ENCODE measurements at places on chromosomes 16 and 17.

GRCh38 chr17:79956853-79957252 lies 78.8 kb downstream of the TBC1D16 start:
- DNase-seq, result no peak

DNA sequence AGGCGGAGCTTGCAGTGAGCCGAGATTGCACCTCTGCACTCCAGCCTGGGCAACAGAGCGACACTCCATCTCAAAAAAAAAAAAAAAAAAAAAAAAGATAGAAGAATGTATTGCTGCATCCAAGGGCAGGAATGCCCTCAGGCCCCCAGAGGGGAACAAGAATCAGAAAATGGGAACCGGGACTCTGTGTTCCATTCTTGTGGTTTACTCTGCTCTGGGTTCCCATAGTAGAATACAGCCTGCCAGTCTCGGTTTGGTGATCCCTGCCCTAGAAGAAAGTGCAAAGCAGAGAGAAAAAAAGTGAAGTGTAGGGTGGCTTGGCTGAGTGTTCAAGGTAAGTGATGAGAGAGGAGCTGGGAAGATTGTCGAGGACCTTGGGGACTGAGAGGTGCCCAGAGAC lies 27.4 kb upstream of the KDM6B start:
- DNase-seq, result no peak

- DNase-seq, result no peak
These were observed 89.9 kb upstream of the C16orf82 start for GRCh38 chr16:26976873-26977272.

DNA sequence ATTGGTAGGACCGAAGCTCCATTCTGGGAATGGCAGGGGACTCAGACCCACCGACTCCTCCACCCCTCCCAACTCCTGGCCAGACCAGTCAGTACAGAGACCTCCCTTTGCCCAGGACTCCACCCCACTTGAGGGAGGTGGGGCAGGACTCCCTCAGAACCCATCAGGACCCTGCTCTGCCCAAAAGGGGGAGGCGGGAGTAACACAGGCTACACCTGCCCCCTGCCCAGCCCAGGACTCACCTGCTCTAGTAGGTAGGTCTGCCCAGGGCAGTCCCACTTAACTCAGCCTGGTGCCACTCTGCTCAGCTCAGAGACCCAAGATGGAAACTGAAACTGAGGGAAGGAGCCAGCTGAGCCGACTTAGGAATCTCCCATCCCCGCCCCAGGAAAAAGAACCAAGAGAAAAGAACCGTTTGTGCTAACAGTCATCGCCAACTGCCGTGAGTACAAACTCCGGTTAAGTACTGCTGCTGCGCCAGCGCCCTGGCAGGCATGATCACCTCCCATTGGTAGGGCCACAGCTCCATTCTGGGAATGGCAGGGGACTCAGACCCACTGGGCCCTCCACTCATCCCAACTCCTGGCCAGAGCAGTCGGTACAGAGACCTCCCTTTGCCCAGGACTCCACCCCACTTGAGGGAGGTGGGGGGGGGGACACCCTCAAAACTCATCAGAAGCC lies 503 bp downstream of the DHX58 start:
- DNase-seq, result no peak

GRCh38 chr17:79818026-79818758 lies 21.0 kb downstream of the CBX4 start:
- DNase-seq, result no peak

DNA sequence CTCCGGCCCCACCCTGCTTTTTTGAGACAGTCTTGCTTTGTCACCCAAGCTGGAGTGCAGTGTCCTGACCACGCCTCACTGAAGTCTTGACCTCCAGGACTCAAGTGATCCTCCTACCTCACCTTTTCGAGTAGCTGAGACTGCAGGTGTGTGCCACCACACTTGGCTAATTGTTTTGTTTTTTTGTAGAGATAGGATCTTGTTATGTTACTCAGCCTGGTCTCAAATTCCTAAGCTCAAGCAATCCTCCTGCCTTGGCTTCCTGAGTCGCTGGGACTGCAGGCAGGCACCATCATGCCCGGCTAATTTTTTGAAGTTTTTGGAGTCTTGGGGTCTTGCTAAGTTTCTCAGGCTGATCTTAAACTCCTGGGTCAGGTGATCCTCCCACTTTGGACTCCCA lies 206.7 kb downstream of the SHISA9 start:
- no peak for DNase-seq

DNA sequence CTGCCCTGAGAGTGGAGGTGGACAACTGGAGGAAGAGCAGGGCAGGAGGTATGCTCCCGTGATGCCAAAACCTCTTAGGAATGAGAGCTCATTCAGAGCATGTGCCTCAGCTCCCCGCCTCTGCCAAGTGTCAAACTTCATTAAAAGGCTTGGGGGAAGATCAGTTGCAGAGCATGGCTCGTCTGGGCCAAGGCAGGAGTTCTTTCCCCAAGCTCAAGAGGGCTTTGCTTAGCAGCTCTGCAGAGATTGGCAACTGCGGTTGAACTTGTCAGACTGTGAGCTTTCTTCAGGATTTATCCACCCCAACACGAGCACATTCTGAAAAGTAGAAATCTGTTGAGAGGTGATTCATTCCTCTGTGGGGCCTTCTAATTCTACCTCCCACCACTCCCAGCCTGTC lies 248.1 kb downstream of the HS3ST3A1 start:
- DNase-seq, result no peak

DNA sequence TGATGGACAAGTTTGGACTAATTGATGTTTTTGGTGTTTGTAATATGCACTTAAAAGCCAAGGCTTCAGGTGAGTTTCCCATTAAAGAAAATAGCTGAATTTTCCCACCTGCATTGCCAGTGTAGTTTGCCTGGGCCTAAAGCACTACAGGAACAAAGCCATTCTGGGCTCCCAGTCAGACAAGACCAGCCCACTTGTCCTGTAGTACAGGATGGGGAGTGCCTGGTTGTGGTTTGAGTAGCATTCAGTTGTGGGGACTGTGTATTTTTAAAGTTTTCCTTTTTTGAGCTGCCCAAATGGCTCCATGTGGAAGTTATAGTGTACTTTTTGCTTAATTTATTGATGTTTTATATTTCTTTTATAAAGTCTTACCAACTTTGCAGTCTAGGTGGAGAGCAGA lies 91.7 kb downstream of the TANGO6 start:
- DNase-seq, result no peak

DNA sequence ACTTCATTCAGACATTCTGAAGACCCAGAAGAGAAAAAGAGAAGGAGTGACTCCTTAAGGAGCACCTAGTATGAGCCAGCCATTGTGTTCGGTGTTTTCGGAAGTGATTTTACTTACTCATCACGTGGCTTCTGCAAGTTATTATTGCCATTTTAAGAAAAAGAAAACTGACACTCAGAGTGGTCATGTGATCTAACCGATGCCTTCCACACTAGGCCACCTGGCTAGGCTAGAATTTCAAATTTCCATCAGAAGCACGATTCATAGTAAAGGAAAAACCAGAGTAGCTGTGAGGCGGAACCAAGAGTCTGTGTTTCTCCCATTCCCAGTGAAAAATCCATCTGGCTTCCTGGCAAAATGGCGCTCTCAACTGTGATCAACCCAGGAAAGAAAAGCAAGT lies 32.0 kb downstream of the GTF3C1 start:
- DNase-seq, result no peak

DNA sequence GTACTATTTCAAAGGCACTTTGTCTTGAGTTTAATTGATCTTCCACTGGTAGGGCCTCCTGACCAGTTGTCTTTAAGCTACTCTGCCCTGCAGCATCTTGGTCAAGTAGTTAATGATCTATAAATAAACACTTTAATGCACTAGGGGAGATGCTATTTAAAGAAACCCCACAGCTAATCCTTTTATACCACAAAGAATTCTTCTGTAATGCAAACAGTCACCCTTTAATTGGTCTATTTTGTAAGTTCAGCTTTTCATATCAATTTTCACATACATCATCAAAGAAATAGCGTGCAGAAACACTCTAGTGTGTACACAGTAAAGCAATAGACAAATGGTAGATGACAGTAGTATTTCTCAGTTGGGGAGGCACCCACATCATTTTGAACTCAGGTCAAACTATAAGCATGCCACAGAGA lies 70.3 kb downstream of the PMP22 start:
- no peak for DNase-seq

DNA sequence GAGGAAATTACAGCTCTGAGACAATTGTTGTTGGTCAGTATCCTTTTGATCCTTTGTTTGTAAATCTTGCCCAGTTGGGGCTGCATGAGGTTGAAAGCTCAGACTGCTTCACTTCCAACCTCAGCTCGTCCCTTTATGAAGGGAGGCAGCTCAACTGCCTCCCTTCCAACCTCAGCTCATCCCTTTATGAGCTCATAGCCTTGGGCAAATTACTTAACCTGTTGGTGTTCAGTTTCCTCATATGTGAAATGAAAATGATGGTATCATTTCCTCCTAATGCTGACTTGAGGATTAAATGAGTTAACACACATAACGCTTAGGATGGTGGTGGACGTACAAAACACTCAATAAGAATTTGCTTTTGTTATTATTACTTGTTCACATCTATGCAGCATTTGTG lies 265.1 kb downstream of the CDH13 start:
- DNase-seq, result no peak

DNA sequence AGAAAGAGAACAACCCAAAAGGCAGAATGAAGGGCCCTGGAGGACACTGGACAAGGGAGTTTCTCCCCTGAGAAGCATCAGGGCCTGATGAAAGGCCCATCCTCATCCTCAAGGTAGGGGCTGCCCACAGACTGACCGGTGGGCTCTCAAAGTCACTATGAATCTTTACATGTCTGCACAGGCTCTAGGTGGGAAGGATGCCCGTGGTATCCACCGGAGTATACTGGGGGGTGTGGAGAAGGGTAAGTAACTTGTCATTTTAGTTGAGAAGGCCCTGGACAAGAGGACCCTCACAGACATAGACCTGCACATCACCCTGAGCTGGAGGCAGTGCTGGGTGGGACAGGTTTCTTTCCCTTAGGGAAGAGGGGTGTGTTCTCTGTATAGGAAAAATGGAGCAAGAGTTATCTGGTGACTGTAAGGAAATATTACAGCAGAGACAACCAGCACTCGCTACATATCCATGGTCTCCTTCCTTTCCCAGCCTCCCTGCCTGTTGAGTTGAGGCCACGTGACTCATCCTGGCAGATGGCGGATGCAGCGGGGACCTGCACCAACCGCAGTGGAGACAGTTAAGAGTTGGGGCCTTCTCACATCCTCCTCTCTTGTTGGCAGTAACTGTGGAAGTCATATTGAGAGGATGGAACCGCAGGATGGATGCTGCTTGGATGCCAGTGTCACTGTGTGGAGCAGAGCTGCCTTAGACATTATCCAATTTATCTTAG lies 45.6 kb upstream of the KCNJ12 start:
- no peak for DNase-seq

GRCh38 chr17:1625053-1625452 lies 3.6 kb downstream of the SLC43A2 start:
- no peak for DNase-seq

DNA sequence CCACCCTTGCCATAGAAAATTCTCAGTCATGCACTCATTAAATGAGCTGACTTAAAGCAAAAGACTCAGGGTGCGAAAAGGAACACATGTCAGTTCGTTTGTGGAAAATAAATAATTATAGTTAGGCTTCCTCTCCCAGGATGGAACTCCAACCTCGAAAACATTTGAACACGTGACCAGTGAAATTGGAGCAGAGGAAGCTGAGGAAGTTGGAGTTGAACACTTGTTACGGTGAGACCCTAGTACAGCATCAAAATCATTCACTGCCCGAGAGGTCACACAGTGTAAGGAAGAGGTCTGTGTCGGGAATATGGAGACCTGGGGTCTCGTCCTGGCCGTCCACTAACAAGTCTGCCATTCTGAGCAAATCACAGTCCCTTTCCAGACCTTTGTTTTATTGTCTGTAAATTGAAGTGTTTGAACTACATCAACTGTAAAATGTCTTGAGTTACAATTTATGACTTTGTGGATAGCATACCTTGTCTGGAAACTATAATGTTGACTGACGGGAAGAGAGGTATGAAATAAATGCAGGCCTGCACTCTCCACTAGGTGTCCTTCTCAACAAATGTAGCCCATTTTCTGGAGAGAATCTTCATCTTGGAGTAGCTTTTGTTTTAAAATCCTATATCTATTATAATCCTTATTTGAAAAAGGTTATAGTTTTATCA lies 7.7 kb downstream of the PSMD7 start:
- DNase-seq, result no peak

Measured in activated T-cell treated with anti-CD3 and anti-CD28 coated beads, Interleukin-2, amount 50 U/mL, for 48 hours (primary cell).